RPMI8226 (cell line): ENCODE measurements at places on chromosomes 16 and 17.

DNA sequence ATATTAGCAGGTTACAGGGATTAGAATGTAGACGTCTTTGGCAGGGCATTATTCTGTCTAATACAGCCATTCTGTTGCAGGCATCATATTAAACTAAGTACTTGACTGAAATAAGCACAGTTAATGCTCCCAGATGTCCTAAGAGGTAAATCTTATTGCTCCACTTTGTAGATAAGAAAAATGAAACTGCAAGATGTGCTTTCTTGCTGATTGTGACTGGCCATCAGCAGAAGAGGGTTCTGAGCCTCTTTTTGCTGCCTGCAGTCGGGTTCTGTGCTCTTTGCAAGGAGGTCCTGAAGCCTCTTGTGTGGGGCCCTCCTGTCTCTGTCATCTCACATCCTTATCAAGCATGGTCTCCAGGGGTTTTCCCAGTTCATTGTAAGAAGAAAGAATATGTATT lies 167.1 kb downstream of the KCNJ2 start:
- DNase-seq, result no peak

- no peak for DNase-seq
Observed at GRCh38 chr16:73183611-73184092, 135.7 kb upstream of the ZFHX3 start.

DNA sequence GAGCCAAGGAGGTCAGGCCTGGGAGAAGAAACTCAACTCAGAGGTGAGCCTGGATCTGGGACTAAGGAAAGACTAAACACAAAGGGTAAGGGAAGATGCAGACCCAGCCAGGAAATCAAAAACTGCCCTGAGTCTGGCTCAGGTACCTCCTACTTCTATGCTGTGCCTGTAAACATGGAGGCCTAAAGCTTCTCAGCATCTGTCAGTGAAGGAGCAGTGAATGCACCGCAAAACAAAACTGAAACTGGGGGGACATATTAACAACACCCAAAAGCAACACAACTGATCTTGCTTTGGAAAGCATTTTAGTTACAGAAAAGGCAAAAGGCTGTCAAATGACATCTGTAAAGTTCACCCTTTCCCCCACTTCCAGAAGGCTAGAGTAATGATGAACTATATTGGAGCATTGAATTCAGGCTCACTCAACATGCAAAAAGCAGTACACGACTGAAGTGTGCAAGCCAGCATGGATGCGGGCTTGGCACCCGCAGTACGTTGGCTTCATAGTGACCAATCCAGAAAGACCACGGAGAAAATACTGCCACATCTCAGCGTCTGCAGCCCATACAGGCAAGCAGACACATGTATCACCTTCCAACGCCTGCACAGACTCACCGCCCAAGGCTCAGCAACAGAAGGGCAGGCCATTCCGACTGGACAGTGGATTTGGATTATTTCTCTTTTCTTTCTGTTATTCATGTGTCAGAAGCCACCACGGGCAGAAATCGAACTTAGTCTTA lies 3.8 kb downstream of the TBC1D16 start:
- peak; percentile 31 for DNase-seq

GRCh38 chr16:22296225-22297113 lies 740 bp upstream of the POLR3E start:
- peak; percentile 41 for DNase-seq

DNA sequence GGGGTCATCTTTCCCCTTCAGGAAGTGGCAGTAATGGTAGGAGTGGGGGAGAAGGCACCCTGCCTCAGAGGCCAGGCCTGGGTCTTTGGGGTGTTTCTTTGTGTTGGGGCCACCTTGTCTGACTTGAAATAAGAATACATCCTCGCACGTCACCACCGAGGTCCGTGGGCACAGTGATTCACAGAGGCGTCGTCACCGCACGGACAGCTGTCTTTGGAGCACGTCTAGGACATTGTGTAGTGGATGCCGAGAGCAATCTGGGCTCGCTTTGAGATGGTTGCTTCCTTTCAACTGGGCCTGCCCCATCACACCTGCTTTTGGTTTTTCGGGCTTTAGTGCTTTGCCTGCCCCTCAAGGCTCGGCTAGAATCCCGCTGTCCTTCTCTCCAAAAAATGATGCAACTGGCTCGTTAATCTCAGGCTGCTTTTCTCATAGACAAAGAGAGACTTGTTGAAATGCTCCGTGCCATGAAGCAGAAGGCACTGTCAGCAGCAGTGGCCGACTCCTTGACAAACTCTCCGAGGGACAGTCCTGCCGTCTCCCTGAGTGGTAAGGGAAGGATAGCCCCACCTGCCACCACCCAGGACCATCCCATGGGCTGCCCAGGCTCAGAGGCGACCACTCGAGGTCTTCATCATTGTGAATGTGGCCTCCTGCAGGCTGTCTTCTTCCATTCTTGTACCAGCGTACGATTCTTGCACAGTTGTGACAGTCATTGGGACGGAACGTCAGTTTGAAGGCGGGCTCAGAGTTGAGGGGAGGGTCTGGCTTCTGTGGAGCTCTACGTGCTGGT lies 24.0 kb downstream of the GINS2 start:
- DNase-seq, result no peak

GRCh38 chr16:88737298-88738150 lies 31.2 kb downstream of the CTU2 start:
- no peak for DNase-seq

DNA sequence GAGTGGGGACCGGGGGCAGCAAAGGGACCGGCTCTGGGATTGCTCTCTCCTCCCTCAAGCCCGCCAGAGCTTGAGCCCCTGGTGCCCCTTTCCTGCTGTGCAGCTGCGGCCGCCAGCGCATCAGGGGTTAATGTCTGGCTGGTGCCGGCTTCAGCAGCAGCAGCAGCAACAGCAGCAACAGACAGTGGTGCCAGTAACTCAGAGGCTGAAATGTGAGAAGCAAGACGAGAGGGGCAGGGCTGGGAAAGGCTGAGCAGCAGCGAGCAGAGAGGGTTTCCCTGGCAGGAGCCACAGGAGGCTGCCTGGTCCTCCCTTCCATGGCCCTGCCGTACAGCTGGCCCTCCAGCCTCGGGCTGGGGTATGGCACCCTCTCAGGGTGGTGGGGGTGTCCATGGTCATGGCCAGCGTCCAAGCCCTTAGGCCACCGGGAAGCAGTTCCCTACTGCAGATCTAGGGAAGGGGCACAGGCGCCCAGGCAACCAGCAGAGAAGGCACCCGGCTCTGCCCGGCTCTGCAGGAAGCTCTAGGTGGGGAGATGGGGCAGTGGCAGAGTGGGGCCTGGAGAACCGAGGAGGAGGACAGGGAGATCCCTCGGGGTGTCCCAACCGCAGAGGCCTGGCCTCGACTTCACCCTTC lies 21.1 kb upstream of the TFAP4 start:
- DNase-seq, result no peak

GRCh38 chr16:14378689-14379467 lies 251.2 kb downstream of the PARN start:
- DNase-seq, result no peak

DNA sequence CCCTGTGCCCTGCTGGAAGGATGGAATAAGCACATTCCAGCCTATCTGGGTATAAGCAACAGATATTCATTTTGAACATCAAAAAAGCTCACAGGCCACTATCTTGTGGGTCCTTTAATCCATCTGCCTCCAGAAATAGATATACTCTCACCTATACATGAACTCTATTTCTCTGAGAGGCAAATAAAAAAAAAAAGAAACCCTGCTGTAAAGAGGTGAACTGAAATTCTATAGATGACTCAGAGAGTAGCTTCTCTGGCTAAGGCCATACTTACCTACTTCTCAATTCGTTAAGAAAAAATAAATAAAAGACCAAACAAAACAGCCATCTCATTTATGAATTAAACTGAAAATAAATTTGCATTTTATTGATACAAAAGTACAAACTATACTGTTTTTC lies 86.3 kb downstream of the DYNLRB2 start:
- no peak for DNase-seq

- DNase-seq, result no peak
Observed at GRCh38 chr17:41278176-41278955, 2.9 kb downstream of the KRTAP9-7 start.

GRCh38 chr17:42410319-42410685 lies 12.8 kb downstream of the CAVIN1 start:
- no peak for DNase-seq

GRCh38 chr16:12602811-12603698 lies 200.6 kb downstream of the CPPED1 start:
- peak; percentile 66 for DNase-seq

DNA sequence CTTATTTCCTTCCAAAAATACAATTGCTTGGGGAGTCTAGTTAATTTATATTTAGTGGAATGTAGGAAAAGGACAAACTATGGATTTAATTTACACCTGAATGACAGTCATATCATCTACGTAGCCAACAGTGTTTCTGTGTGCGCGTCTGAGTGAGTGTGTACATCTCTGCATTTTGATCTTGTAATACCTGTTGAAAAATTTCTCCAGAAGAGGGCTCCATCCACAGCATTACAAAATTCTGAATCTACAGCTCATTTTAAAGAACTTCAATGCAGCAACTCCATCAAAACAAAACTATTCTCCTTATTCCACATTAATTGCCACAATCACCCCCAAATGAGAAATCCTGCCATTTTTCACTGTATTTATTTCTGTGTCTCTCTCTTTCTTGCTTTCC lies 3.9 kb downstream of the CDH13 start:
- DNase-seq, result no peak

- DNase-seq, result peak; percentile 82
Observed at GRCh38 chr17:44779211-44780025, 20.6 kb downstream of the ADAM11 start.

- no peak for DNase-seq
Observed at GRCh38 chr16:11402051-11402744, 56.9 kb downstream of the RMI2 start.

- no peak for DNase-seq
Observed at GRCh38 chr17:56603486-56604238, 10.2 kb downstream of the NOG start.

DNA sequence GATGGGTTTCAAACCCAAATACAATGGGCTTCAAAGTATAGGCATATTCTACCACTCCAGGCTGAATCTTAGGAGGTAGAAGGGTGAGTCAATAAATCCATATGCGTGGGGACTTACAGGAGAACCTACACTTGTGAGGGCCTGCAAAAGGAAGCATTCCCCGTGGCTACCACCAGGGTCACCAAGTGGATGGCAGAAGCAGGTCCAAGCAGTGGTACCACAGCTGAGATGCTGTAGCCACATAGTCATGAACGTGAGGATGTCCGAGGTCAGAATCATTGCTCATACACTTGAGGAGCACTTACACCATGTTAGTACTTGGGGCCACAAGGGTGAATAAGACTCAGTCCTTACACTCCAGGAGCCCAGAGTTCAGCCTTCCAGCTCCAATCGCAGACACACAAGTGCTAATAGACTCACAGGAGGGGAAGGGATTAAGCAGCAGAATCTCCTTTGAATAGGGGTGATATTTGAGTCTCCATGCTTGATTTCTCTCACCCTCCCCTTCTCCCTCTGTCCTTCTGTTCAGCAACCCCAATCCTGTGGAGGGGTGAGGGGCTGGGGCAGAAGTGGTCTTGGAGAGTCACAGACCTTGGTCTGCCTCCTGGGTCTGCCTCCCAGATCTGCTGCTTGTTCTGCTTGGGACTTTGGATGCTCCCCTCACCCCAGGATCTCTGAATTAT lies 42.5 kb upstream of the ASIC2 start:
- no peak for DNase-seq

- no peak for DNase-seq
Observed at GRCh38 chr16:28130099-28131088, 66.9 kb upstream of the GSG1L start.

DNA sequence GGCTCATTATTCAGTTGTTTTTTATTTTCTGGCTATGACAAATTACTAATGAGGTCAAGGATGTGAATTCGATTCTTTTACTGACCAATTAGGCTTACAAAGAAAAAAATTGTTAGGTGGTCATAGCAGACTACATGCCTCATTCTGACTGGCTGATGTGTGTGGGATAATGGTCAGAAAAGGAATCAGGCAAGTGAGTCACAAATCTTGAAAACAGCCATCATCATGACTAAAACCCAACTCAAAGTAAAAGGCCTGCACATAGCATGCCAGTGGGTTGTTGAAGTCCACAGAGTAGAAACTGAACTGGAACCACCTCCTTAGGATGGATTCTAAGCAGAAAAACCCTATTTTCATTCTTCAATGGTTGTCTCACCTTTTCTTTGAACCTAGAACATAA lies 8.6 kb downstream of the RPGRIP1L start:
- no peak for DNase-seq

DNA sequence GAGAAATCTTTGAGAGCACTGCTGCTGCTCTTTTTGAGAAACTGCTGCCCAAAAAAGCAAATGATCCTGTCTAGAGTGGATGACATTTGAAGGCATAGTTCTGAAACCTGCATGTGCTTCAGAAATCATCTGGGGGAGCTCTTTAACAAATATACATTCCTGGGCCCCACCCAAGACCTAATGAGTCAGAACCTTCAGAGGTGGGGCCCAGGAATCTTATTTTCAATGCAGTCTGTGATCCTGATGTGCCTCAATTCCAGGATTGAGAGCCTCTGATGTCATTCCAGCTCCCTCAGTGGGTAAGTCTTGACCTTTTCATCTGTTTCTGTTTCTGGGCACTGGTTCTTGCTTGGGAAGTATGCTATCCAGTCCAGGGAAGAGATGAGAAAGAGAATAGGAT lies 42.3 kb downstream of the HNF1B start:
- no peak for DNase-seq

DNA sequence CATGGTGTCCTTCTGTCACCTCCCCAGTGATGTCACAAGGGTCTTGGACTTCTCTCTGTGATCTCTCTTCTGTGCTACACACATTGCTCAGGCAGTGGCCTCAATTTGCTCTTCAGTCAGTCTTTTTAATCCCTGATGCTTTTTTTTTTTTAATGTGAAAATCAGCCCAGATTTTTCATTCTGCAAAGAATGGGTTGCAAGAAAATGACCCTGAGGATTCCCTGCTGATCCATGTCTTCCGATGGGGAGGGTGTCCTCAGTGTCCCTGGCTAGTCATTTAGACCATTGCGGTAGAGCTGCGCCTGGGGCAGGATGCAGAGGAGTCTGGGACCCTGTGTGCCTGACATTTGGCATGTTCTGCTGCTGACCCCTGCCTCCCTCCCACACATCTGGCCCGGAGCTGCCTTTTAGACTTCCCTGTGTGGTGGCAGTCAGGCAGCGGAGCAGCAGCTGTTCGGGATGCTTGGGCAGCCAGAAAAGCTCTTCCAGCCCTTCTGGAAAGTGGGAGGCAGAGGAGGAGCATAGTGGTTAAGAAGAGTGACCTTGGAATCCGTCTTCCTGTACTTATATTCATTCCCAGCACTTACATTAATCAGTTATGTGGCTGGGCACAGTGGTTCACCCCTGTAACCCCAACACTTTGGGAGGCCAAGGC lies 12.3 kb downstream of the GPT2 start:
- no peak for DNase-seq
